ENCODE measurements at places on chromosomes 3 and 15.
A peak's percentile ranks its signal among the peaks of the same experiment; 100 is the strongest.

DNA sequence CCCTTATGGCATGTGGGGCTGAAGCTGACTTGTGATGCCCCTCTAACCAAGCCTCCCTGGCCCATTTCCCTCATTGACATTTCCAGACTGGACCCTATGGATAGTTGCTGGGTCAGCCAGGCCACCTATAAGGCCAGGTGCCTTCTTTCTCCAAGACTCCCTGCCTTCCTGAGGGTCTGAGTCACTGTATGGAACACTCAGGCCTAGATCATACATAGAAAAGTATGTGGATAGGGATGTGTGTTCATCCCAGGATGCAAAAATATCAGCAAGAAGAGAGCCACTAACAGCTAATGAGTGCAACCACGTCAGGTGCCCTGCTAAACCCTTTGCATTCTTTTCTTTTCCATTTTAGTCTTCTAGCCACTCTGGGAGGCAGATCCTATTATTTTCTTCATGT, 168.4 kb upstream of the WNT5A start:
- no peak for DNase-seq

DNA sequence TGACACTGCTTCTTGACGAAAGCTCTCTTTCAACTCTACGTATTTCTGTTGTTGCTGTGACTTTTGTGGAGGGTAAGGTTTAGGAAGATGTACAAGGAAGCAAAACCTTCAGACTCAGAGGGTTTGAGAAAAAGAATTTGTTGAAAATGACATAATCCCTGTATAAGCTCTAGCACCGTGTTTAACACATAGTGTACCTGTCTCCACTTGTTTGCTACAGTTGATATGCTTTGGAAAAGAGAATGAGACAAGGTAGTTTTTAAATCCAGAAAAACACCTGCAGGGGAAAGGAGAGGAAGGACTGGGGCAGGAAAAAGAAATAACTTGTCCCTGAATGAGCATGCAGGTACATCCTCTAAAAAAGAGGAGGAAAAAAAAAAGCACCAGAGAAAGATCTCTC, 29.6 kb upstream of the CP start:
- DNase-seq: no peak

GRCh38 chr3:67048067-67048714, 50.1 kb downstream of the KBTBD8 start:
- DNase-seq: no peak

DNA sequence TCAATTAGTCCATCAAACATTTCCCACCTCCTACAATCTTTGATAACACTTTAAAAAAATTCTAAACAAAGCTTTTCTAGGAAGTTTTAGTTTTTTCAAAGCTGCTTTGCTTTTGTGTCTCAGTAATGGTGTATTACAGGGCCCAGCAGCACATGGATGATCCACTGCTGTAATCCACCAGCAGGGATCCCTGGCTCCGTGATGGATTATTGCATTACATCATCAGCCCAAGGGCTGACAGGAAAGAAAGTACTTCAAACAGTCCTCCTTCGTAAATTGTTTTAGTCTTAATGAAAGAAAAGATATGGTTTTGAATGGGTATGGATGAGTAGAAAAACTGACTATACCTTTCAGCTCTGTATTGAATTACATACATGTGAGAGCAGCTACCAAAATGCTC, 688.9 kb upstream of the NAALADL2 start:
- no peak for DNase-seq

- no peak for DNase-seq
These were observed 367.7 kb upstream of the ARRDC4 start for GRCh38 chr15:97592778-97593177.

- peak; percentile 53 for DNase-seq
These were observed 2.2 kb upstream of the BNIP2 start for GRCh38 chr15:59691194-59691805.

- DNase-seq: peak; percentile 24
These were observed 14.1 kb upstream of the RPS17 start for GRCh38 chr15:82554351-82554750.

- DNase-seq: no peak
These were observed 46.9 kb upstream of the COL6A6 start for GRCh38 chr3:130470126-130470525.

- no peak for DNase-seq
These were observed 78.0 kb downstream of the CCK start for GRCh38 chr3:42187936-42188335.

DNA sequence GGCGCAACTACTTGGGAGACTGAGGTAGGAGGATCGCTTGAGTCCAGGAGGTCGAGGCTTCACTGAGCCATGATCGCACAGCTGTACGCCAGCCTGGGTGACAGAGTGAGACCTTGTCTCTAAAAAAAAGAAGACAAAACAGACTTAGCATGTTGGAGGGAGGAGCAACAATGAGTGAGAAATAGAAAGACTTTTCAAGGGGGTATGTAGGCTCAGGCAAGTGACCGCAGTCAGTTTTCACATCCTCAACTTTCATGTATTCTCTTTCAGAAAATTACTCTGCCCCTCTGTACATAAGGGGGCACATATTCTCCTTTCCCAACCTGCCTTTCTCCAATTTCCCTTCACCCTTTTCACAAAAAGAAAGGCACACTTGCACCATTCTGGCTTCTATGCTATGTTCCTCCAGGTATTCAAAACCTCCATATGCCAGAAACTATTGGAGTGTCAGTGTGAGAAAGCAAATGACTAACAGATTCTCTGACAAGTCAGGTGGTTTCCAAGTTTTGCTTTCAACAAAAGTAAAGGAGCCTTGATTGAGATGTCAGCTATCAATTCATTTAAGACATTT, 7.6 kb downstream of the NSUN3 start:
- no peak for DNase-seq

DNA sequence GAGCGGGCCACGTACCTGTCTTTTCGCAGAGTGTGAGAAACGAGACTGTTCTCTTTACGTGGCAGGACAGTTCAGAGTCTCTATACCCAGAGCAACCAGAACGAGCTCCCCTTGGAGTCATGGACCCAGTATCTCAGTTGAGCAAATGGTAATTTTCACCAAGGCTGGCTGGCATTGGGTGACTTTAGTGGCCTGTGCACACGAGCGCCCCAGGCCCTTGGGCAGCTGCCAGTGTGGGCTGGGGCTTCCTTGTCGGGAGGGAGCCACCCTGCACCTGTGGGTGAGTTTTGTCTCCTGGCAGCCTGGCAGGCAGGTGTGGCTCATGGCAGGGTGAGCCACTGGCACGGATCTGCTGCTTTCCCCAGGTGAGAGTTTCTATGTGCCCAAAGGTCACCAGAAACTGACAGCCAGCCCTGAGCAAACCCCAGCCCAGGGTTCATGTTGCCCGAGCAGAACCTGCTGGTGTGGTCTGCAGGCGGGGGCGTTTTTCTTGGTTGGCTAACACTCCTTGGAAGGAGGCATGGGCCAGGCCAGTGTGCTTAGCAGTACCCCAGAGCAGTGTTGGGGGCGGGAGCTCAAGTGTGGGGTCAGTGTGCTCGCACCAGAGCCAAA, 135.0 kb downstream of the TJP1 start:
- peak; percentile 41 for DNase-seq

DNA sequence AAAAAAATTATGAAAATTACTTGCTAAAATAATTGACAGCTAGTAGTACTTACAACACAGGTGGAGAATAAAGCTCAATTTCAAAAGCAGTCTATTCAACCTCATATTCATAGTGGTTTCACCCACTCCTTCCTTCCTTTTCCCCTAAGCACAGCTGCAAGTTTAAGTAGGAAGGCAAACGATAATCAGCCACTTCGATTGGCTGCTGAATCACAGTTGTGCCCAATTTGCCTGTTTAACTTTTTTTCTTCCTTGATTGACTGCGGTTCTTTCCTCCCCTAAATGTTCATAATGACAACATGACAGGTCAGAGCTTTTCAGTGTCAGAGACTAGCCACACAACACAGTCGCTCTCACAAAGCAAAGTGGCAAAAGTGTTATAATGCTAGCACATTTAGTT, 468.0 kb upstream of the GBE1 start:
- no peak for DNase-seq

GRCh38 chr3:36175113-36175812, 205.0 kb upstream of the STAC start:
- DNase-seq: no peak

Measured in LoVo (cell line).